Stimulated activated memory B cell treated with anti-CD40 and anti-IgM and Interleukin-4, amounts not matched to agents 10 μg/mL and 1 μg/mL and 100 μg/mL, for 72 hours (primary cell): ENCODE measurements at places on chromosomes 3 and 15.
A peak's percentile ranks its signal among the peaks of the same experiment; 100 is the strongest.

DNA sequence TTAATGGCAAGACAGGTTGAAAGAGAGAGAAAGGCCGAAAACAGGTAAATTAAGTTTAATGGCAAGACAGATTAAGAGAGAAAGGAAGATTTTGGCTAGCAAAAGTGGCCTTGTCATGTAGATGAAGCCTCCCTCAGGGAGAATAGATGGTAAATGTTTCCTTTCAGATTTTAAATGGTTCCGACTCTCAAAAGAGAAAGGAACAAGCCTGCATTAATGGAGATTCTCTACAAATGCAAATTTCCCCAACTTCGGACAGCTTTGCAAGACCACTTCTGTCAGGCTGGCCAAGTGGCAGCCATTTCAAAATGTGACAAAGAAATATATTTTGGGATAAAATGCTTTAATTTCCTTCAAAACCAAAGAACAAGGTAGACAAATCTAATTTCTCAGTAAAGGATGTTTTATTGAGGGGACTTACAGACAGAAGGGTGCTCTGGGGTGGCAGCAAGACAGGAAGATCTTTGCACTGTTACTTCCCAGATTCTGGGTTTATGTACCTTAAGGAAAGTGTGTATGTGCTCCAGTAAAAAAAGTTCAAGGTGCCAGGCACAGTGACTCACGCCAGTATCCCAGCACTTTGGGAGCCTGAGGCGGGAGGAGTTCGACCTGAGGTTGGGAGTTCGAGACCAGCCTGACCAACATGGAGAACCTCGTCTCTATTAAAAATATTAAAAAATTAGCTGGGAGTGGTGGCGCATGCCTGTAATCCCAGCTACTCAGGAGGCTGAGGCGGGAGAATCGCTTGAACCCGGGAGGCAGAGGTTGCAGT lies 626.3 kb upstream of the NAALADL2 start:
- no peak for ATAC-seq

- ATAC-seq: no peak
Observed at GRCh38 chr3:154584974-154585373, 155.0 kb upstream of the GPR149 start.

- no peak for ATAC-seq
Observed at GRCh38 chr3:173653781-173654180, 256.2 kb downstream of the NLGN1 start.

- ATAC-seq: no peak
Observed at GRCh38 chr15:58232281-58233065, 94.3 kb downstream of the AQP9 start.

DNA sequence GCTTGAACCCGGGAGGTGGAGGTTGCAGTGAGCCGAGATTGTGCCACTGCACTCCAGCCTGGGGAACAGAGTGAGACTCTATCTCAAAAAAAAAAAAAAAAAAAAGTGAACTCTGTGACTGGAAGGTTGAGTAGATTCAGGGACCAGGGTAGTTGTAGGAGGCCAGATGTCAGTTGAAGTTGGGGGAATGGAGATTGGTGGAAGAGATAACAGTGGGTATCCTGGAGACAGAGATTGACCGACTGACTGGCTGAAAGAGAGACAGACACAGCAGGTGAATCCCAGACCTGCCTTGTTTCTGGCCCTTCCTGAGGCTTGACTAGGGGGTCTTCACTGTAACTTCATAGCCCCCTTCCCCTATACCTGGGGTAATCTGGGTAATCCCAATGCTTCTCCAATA lies 22.1 kb upstream of the RNU6-1 start:
- ATAC-seq: no peak

- no peak for ATAC-seq
Observed at GRCh38 chr15:50544368-50544767, 2.1 kb downstream of the USP50 start.

- no peak for ATAC-seq
Observed at GRCh38 chr3:112774293-112774926, 72.3 kb downstream of the CD200R1L start.

DNA sequence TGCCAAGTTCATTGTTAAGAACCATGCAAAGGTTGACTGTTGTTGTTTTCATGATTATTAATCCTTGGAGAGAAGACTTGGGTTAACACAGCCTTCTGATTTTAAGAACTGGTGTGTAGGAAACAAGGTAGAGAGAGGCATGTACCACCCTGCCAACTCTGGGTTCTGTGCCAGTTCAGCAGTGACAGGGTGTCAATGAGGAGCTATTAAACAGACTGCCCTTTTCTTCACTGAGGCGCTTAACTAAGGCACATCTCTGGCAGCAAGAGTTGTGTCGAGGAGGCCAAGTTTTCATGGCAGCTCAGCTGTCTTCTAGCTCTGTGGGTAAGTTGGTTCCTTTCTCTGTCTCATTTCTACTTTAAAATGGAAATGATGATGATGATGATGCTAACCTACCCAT lies 117.6 kb downstream of the FEZF2 start:
- no peak for ATAC-seq

- no peak for ATAC-seq
Observed at GRCh38 chr15:78429477-78429876, 8.5 kb upstream of the IREB2 start.

DNA sequence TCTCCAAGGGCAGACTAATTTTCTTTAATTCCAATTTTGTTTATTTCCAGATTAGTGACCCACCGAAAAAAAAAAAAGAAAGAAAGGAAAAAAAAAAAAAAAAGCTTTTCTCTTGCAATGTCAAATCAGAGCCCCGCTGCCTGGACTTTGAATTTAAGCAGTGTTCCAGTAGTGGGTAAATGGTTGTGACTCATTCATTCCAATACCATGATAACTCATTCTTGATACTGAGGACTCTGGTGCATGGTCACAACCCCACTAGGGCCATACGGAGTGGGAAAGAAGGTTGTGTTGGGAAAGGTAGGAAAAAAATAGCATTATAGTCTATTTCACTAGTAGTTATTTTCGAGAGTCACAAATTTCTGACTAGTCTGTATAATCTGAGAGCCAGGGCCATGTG lies 59.1 kb upstream of the COL8A1 start:
- ATAC-seq: no peak

- no peak for ATAC-seq
Observed at GRCh38 chr3:14170531-14171159, 7.8 kb downstream of the XPC start.

GRCh38 chr3:10320320-10320677 lies 613 bp downstream of the SEC13 start:
- ATAC-seq: no peak

- ATAC-seq: no peak
Observed at GRCh38 chr3:117548600-117548999, 839.0 kb downstream of the TUSC7 start.

- ATAC-seq: no peak
Observed at GRCh38 chr3:52696830-52697631, 8.6 kb downstream of the GLT8D1 start.

DNA sequence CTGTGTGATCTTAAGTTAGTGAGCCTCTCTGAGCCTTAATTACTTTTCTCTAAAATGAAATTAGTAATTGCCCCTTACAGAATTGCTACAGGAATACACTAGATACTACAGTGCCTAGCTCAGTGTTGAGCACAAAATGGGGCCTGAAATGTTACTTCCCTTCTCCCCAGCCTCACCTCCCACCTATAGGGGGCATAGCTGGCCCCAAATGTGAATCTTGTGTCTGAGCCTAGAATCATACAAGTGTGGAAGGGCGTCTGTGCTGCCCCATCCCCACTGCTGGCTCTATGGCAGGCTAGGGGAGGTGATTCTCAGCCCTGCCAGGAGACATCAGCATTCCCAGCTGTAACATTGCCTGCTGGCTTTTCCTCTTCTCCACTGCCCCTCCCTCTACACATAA lies 42.7 kb downstream of the IFT122 start:
- no peak for ATAC-seq

- no peak for ATAC-seq
Observed at GRCh38 chr3:120879411-120879810, 28.6 kb upstream of the STXBP5L start.

DNA sequence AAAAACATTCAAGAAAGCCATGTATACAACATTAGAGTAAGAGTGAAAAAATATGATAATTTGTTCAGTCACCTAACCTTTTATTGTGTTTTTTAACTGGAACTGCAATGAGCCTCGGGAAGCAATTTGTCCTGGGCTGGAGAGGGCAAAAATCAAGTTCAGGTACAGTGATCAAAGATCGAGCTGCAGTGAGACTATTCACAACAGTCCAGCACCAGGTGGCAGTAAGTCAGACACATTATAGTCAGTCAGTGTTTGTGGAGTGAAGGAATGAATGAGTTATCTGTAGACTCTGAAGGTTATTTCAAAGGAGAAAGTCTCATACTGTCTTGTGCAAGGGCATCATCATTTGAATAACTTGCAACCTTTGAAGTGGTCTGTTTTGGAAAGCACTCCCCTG lies 116.6 kb downstream of the CHDH start:
- ATAC-seq: peak; percentile 60

DNA sequence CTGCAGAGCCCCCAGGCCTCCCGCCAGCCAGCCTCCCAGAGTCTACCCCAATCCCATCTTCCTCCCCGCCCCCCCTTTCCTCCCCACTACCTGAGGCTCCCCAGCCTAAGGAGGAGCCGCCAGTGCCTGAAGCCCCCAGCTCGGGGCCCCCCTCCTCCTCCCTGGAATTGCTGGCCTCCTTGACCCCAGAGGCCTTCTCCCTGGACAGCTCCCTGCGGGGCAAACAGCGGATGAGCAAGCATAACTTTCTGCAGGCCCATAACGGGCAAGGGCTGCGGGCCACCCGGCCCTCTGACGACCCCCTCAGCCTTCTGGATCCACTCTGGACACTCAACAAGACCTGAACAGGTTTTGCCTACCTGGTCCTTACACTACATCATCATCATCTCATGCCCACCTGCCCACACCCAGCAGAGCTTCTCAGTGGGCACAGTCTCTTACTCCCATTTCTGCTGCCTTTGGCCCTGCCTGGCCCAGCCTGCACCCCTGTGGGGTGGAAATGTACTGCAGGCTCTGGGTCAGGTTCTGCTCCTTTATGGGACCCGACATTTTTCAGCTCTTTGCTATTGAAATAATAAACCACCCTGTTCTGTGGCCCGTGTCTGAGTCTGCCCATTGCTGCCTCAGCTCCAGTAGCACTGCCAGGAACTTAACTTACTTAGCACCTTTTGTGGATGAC lies 32.2 kb downstream of the PTPN23 start:
- ATAC-seq: no peak

DNA sequence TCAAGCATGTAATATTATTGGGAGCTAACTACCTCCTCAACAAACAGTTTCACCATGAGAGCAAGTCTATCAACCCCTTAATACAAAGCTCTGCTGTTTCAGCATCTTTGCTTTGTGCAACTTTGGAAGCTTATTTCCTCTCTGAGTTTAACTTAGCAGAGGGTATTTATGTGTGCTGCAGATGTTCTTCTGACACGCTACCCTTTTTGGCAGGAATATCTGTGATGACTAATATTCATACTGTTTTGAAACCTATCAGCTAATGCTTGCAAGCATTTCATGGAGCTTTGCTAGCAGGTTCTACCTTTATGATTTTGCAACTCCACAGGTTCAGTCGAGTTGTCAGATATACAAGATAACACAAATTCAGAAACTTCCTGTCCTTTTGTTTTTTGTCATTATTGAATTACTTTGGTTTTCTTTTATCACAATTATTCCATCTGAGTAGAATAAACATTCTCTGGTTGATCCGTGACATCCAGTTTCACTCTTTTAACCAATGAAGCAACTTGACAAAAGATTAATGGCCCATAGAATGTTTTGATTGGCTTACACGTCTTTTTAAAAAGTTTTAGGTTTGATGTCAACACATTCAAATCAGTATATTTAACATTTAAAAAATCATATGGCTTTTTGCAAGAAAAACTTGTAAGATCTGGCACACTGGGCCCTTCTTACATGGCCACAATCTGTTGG lies 1.7 kb upstream of the SLC9A9 start:
- ATAC-seq: no peak

- peak; percentile 88 for ATAC-seq
Observed at GRCh38 chr3:39108200-39108710, 775 bp downstream of the TTC21A start.

- peak; percentile 13 for ATAC-seq
Observed at GRCh38 chr3:170180079-170180907, 1.2 kb downstream of the PHC3 start.

GRCh38 chr3:150682824-150683223 lies 20.9 kb downstream of the ERICH6 start:
- no peak for ATAC-seq

GRCh38 chr15:100844778-100845177 lies 34.9 kb upstream of the ALDH1A3 start:
- ATAC-seq: no peak

DNA sequence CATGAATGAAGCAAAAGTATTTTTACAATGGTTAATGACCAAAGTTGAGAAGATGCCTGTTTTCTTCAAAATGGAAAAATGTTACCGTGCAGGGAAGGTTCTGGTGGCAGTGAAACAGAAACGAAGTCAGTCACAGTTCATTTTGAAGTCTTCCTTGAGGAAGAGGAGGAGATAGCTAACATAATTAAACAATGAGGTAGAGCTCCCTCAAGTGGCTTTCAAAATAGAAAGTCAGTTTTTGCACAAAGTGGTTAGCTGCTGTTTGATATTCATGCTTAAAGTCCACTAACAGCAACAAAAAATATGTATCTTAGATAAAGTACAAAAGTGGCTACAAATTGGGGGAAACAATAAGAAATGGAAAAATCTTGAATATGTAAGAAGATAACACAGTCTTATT lies 87.3 kb downstream of the TFG start:
- ATAC-seq: no peak

- ATAC-seq: no peak
Observed at GRCh38 chr3:129063841-129064482, 3.4 kb downstream of the GP9 start.

DNA sequence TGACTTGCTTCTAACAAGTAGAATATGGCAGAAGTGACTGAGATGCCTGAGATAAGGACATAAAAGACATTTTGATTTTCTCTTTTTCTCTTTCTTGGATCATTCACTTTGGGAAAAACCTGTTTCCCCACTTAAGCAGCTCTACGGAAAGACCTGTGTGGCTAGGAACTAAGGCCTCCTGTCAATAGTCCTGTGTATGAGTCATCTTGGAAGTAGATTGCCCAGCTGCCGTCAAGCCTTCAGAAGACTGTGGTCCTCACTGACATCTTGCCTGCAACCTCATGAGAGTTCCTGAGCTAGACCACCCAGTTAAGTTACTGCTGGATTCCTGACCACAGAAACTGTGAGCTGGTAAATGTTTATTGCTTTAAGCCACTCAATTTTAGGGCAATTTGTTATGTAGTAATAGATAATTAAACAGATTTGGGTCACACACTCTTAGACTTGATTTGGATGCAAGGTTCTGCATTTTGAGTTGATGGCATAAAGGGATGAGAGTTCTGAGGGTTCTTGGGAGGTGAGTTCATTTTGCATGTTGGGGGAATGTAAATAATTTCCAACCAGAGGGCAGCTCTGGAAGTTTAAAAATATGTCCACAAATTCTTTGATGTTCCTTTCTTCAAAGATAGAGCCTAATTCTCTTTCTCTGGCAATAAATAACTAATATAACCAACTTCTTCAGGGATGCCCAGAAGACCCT lies 229.2 kb downstream of the SQOR start:
- ATAC-seq: no peak
